Muscle of leg (tissue), 16 donors: ENCODE measurements at places on chromosomes 5 and 9.

DNA sequence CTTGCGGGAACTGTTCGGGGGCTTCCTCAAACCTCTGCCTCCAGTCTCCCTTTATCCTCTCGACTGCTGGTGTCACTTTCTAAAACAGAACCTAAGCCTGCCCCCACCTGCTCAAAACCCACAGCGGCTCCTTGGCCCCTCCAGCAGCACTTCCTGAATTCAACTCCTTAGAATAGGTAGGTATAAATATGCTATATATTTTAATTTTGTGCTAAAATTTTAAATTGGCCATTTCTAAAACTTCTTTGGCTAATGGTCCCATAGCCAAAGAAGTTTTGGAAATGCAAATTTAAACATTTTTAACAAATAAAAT, 71.8 kb upstream of the TBC1D2 start:
- no peak for DNase-seq

GRCh38 chr5:67272453-67273130, 76.0 kb upstream of the CD180 start:
- no peak for DNase-seq

DNA sequence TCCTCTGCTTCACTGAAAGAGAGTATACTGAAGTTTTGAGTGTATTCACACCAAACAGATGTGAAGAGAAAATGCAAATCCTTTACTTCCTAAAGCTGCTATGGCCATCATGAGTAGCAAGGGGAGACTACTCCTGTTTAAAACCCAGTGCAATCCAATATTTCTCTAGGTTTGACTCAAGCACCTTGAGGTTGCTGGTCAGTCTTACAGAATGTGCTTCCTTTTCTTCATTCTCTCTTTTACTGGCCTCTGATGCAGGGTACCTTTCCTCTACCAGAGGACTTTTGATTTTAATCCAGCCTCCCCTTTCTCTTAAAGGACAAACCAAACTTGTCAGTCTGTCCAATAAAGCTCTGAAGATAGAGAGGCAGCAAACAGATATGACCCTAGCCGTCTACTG, 98.1 kb upstream of the TLE4 start:
- DNase-seq: no peak

DNA sequence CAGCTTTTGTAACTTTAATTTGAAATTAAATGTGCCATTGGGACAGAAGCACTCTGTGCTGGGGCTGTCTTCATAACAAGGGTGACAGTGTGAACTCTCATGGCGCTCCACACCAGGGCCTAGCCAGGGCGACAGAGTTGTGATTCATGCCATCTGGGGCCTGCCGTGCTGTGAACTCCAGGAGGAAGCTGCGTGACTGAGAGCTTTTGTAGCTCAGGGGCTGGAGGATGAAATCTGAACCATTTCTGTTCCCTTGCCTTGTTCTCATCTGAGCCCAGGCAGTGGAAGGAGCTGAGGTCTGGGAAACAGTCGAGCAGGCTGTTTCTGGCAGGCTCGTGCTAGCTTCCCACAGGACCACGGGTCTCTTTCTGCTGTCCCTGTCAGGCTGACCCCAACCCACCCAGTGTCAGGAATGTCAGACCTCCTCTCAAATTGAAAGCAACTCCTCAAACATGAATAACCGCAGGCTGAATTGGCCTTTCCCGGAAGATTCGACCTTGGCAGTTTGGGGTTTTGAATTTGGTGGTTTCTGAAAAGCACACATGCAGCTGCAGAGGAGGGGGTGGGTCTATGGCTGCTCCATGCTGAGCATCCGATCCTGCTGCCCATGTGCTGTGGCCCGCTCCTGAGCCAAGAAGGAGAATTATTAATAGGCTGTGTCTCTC, 69.2 kb upstream of the RPS23 start:
- peak; percentile 92 for DNase-seq

- no peak for DNase-seq
Measured at GRCh38 chr5:175873088-175873454, 1.7 kb downstream of the CPLX2 start.

GRCh38 chr5:43425983-43426382, 13.8 kb upstream of the CCL28 start:
- DNase-seq: no peak

DNA sequence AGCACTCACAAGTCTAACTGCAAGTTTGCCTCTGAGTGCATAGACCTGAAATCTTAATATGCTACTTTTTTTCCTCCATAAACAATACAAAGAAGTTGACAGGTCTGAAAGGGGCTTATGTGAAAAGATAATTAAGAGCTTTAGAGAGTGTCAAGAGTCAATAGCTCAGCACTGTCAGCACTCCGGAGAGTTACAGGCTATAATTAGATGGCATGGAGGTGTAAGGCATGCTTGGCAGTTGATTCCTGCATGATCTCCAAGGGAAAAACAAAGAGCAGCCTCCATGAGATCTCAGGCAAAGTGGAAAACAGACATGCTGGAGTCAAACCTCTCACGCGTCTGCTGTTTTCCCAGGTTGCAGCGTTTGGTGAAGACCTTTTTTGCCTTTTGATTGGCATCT, 468.7 kb downstream of the TLE4 start:
- no peak for DNase-seq
